C1 segment of cervical spinal cord (tissue), 14 donors: ENCODE measurements at places on chromosomes 1 and 21.

DNA sequence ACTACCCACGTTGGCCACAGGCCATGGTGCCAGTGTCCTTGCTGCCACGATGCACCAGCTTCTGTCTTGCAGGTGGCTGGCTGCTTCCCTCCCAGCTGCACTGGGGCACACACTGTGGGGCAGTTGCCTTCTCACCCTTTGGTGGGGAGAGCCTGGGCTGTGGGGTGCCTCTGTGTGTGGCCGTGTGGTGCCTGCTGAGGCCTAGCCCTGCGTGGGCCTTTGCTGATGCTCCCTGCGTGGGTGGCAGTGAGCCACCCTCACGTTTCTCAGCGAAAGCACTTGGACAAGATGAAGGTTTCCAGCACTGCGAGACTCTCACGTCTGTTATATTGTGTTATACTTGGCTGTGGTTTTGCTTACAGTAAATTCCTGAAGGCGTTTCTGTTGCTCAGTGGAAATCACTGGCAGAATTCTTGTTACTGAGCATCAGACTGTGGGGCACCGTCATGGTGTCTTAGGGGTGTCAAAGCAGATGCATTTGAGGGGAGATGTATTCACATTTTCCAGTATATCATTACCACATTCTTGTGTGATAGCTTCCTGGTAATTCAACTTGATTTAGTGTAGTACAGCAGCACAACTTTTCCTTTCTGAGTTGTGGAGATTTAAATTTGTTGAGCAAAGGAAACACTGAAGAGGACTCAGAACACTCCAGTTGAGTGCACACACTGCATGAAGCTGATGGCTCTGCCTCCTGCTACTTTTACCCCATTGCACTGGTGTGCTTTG, 124.7 kb downstream of the PCBP3 start:
- DNase-seq: no peak

DNA sequence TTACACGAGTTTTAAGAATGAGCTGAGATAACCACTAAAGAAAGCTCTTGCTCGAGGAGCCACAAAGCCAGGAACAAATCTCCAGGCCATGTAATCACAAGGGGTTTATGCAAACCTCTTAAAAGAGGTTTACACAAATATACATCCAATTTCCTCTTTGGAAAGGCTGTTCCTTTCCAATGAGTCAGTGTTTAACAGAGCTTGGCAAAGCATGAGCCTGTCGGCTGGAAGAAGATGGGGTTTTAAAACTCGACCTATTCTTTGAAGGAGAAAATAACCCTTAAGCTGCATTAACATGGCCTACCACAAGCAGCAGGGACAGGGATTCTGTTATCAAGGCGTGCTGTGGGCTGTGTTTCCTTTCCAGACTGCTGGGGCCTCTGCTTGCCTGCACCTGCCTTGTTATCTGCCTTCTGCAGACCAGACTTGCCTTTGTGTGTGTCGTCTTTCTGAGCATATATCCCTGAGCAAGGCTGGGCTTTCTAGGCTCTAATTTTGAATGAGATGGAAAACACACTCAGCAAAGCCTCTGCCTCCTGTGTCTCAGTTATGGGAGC, 40.6 kb upstream of the CYP2J2 start:
- DNase-seq: no peak

DNA sequence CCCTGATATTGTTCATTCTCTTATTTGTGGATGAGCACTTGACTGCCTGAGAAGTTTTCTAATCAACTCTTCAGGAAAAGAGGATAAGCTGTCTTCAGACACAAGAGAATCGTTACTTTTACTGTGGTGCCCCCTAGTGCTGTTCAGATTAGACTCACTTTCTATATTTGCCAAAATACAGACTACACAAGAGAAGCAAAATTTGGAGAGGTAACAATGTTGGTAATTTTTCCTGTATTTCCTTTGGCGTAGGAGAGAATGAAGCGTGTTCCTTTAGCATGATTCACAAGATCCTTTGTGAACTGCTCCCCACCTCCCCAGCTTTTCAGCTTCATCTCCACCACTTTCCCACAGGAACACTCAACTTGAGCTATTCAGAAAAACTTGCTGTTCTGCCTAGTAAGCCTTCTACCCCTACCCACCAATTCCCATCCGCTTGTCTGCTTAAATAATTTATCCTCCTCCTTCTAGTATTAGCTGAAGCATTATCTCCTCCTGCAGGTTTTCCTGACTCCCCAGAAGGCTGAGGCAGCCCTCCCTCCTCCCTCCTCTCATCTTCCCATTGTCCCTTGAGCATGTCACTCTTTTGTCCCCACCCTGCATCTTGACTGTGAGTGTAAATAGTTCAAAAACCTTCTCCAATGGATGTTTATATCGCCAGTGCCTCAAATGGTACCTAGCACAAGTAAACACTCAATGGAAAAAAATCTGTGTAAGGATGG, 4.5 kb downstream of the TNFSF4 start:
- no peak for DNase-seq

DNA sequence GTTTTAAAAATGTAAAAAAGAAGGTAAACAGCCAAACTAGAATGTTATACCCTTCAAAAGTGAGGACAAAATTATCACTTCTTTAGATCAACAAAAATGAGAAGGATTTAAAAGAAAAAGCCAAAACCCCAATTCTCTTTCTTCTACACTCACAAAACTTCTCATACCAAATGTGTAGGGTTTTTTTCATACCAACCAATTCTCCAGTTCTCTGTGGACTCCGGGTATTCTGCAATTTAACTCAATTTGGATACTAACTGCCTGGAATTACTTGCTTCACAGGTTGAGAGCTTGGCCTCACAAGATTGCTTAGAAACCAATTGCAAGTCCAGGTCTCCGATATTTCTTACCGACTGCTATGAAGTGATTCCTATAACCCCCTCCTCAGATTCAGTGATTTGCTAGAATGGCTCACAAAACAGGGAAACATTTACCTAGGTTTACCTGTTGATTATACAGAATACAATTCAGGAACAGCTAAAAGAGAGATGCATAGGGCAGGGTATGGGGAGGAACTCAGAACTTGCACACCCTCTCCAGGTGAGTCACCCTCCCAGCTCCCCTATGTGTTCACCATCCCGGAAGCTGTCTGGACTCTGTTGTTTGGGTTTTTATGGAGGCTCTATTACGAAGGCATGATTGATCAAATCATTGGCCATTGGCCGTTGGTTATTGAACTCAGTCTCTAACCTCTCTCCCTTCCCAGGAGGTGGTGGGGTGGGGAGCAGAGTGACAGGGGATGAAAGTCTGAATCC, 67.1 kb downstream of the CAMTA1 start:
- DNase-seq: no peak

DNA sequence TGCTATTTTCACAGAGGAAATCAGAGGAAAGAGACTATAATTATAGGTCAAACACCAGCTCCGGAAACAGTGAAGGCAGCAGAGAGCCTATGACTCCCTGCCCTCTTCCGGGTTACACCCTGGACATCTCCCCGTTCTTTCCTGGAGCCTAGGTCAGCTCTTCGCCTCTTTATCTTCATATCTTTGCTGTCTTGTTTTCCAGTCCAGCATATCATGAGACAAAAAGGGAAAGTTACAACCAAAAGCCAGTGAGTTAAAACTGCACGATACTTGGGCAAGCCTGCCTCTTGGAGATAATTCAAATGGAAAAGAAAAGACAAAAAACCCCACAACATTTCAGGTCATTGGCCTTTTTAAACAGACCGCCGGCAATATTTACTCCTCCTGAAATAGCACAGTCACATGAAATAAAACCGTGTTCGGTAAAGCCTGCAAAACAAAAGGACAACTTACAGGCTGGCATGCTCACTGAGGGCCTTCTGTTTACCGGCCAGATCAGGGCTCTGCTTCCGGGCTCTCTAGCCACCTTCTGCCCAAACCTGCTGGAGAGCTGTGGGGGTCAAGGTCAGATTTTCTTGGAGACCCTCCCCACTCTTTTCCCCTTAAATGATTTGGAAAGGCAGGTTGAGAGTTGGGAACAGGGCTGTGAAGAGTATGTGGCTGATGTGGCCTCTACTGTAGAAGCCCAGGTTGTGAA, 42.8 kb upstream of the PPP2R5A start:
- DNase-seq: no peak

DNA sequence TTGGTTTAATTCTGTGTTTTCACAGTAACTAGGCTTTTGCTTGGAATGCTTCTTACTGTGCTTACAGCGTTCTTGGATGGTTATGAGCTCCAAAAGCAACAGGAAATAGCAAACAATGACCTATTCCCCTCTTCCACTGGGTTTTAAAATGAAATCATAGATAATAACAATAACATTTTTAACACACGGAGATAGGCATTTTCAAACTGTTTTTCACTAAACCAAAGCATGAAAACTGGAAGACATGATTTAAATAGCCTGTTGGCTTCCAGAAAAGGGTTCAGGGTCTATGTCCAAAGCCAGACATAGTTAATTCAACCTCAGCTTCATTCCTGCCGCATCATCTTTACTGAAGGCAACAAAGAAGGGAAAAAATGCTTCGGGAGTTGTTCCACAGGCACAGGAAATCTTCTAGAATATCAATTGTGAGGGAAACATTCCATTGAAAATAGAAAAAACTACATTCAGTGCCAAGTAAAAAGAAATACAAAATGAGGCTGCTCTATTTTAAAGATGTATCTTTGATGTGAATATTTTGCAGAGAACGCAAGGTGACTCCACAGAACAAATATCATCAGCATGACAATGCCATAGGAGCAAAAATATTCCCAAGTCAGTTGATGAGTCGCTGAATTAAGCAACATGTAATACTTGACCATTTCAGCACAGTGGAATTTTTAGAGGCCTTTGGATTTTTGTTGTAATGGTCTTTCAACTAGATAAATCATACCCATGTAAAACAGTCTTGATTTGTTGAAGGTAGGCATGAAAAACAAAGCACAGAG, 80.7 kb downstream of the NID1 start:
- DNase-seq: no peak

DNA sequence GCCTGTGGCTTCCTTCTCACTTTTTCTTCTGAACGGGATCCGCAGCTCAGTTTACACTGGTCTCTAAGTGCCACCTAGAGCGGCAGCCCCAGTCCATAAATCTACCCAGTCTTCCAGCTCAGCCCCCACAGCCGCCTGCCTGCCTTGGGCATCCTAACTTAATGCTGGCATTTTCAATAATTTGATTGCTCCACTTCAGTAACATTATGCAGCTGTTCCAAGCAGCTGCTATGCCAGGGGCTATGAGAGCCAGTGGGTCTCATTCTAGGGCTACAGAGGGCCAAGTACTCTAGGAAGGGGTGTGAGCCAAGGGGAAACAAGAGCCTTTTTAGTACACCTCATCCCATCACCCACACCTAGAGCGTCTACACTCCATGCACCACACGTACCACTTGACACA, 48.4 kb upstream of the COA6 start:
- no peak for DNase-seq

DNA sequence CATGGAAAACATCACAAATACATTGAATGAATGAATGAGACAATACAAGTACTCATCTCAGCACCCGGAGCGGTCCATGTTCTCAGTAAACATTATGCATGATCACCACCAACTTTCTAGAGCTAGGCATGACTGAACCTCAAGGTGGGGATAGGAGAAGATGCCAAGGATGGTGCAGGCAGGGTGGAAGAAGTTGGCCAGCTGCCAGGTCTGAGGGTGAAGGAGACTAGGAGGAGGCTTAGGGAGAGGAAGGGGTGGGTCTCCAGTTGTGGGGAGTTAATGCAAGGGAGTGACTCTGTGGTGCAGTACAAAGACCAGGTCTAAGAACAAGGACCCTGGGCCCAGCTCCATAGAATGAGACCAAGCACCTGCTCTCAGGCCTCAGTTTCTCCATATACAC, 91.7 kb downstream of the MATN1 start:
- no peak for DNase-seq

GRCh38 chr1:181038399-181038873, 4.7 kb downstream of the MR1 start:
- peak; percentile 13 for DNase-seq

DNA sequence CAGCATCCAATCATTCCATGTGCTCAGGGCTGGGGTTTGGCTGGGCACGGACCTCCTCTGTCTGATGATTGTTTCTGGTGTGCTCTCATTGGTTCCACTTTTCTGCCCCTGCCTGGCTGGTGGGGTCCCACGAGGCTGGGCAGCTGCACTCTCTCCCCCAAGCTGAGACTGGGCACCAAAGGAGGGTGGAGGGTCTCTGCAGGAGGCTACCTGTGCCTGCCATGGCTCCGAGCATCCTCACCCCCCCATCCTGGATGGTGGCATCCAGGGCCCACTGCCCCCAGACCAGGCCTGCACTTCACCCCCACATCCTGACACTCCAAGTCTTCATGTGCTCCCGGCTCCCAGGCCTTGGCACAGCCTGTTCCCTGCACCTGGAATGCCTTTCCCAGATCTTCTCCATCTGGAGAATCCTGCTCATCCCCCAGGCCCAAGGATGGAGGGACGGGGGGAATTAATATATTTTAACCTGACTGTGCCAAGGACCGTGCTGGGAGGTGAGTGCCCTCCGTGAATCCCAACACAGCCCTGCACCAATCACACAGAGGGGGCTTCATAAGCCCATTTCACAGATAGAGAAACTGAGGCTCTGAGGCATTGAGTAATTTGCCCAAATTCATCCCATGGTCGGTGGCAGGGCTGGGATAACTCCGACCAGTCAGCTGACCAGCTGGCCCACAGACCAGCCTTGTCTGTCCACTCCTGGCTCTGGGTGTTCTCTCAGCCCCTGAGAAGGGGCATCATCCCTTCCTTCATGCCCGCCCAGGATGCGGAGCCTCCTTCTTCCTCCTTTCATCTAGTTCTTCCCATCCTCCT, 403.4 kb downstream of the MATN1 start:
- DNase-seq: no peak

DNA sequence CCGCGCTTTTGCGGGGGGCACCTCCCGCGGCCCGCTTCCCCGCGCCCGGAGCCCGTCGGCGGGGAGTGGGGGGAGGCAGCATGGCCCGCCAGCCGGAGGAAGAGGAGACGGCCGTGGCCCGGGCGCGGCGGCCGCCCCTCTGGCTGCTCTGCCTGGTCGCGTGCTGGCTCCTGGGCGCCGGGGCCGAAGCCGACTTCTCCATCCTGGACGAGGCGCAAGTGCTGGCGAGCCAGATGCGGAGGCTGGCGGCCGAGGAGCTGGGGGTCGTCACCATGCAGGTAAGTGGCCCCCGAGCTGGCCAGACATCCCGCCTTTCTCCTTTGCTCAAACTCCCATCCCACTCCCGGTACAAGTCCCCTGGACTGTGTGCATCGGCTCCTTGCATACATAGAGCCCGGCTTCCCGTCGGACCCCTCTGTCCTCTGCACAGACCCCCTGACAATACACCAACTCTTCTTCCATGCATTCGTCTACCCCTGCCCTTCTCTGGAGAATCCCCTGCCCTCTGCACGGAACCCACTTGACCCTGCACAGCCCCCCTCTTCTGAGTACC, 812 bp downstream of the CACHD1 start:
- no peak for DNase-seq

GRCh38 chr1:234851450-234852438, 241.8 kb upstream of the IRF2BP2 start:
- DNase-seq: no peak

DNA sequence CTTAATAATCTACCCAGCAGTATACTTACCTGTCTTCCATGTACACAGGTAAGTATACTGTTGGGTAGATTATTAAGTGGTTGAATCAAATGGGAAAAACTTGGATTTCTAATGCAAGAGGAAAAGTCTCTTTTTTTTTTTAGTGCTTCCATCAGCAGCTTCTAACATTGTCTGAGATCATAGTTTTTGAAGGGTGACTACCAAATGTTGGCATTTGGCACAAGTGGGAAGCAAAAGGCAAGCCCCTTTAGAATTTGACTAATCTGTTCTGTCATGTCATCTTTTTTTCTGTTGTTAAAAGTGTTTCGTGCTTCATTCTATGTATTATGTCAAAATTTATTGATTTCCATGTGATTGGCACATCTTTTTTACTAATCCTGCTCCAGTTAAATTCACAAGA, 547 bp downstream of the FMO1 start:
- no peak for DNase-seq

GRCh38 chr1:94183197-94183815, 54.1 kb downstream of the ARHGAP29 start:
- DNase-seq: peak; percentile 56
